Fibroblast of lung (primary cell): ENCODE measurements at places on chromosomes 7 and 10.

DNA sequence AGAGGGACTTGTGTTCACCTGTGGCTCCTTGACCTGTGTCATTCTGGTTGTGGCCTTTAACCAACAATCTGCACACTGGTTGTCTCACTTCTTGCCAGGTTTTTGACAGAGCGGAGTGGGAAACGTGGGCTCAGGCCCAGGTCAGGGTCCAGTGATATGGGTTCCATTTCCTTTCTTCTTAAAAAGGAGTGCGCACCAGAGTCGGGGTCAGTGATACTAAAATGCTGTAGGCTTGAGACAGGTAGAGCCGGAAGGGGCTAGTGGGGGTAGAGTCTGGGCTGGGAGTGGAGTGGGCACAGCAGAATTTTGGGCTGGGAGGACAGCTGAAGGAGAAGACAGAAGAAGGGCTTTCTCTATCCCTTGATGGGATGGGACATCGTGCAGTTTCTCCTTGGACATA is 61.2 kb downstream of the SH2D4B start:
- no peaks in the 10 kb centered on the region for H3K4me1 ChIP-seq
- H3K27ac ChIP-seq: no peak overlapping the region
- no peak for DNase-seq
- H3K4me3 ChIP-seq: no peak overlapping the region
- H3K36me3 ChIP-seq: no peaks in the 10 kb centered on the region
- no peaks in the 10 kb centered on the region for H3K27me3 ChIP-seq

DNA sequence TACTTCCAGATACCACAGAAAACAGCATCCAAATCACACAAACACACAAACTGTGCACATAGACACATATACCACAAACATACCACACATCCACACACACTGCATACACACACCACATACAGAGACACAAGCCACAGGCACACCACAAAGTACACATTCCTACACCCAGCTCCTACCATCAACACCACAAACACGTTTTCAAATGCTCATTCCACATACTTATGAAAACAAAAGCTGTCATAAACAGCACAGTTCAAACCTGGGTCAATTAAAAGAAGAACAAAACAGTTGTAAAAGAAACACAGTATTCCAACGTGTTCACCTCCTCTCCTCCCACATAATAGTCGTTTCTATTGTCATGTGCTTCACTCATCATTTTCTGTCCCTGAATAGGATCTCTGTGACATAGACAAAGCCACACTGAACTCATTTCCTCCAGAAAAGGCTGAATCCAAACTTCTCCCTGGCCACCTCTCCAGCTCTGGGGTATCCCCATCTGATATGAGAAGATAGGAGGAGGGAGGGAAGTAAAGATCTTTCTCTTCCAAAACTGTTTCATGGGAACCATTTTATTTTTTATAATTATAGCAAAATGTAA is 89.2 kb downstream of the CXCL12 start:
- H3K36me3 ChIP-seq: no peaks in the 10 kb centered on the region
- peaks cover 20% of the 10 kb centered on the region for H3K4me1 ChIP-seq
- no peak for DNase-seq
- H3K4me3 ChIP-seq: no peak overlapping the region
- no peak overlapping the region for H3K27ac ChIP-seq

GRCh38 chr7:150435047-150435389 is 15.4 kb upstream of the GIMAP8 start:
- H3K4me1 ChIP-seq: no peaks in the 10 kb centered on the region
- no peaks in the 10 kb centered on the region for H3K27me3 ChIP-seq

- H3K36me3 ChIP-seq: no peaks in the 10 kb centered on the region
- no peak overlapping the region for H3K27ac ChIP-seq
- no peaks in the 10 kb centered on the region for H3K4me1 ChIP-seq
- no peak for DNase-seq
- H3K27me3 ChIP-seq: no peaks in the 10 kb centered on the region
Observed at GRCh38 chr10:51569467-51569866, 129.9 kb downstream of the CSTF2T start.

GRCh38 chr10:3774018-3774813 is 10.8 kb downstream of the KLF6 start:
- DNase-seq: peak; percentile 37
- H3K4me3 ChIP-seq: no peak overlapping the region
- H3K27me3 ChIP-seq: no peaks in the 10 kb centered on the region
- peaks cover 6% of the 10 kb centered on the region for H3K36me3 ChIP-seq
- no peak overlapping the region for H3K27ac ChIP-seq

- peak overlapping the region; percentile 81 for H3K4me3 ChIP-seq
- H3K36me3 ChIP-seq: no peaks in the 10 kb centered on the region
- H3K4me1 ChIP-seq: no peaks in the 10 kb centered on the region
- H3K27me3 ChIP-seq: no peaks in the 10 kb centered on the region
- H3K27ac ChIP-seq: peak overlapping the region; percentile 52
Observed at GRCh38 chr10:22712211-22712955, 2.0 kb downstream of the PIP4K2A start.

- no peaks in the 10 kb centered on the region for H3K27me3 ChIP-seq
- peak; percentile 10 for DNase-seq
- peak overlapping the region; percentile 87 for H3K27ac ChIP-seq
- H3K4me3 ChIP-seq: peak overlapping the region; percentile 97
Observed at GRCh38 chr7:12211711-12212485, 804 bp downstream of the TMEM106B start.

- H3K36me3 ChIP-seq: peaks cover 2% of the 10 kb centered on the region
- H3K4me1 ChIP-seq: peaks cover 7% of the 10 kb centered on the region
- peak; percentile 17 for DNase-seq
- H3K27ac ChIP-seq: no peak overlapping the region
- no peak overlapping the region for H3K4me3 ChIP-seq
- no peaks in the 10 kb centered on the region for H3K27me3 ChIP-seq
Observed at GRCh38 chr10:87913156-87913921, 49.9 kb downstream of the PTEN start.

GRCh38 chr7:76217942-76218566 is 16.4 kb downstream of the SRRM3 start:
- H3K27me3 ChIP-seq: peaks cover 20% of the 10 kb centered on the region
- no peaks in the 10 kb centered on the region for H3K4me1 ChIP-seq
- no peak overlapping the region for H3K27ac ChIP-seq
- no peak overlapping the region for H3K4me3 ChIP-seq
- no peaks in the 10 kb centered on the region for H3K36me3 ChIP-seq
- no peak for DNase-seq

GRCh38 chr7:41002741-41003610 is 699.9 kb downstream of the INHBA start:
- H3K4me1 ChIP-seq: peaks cover 9% of the 10 kb centered on the region
- H3K27me3 ChIP-seq: no peaks in the 10 kb centered on the region
